Effector memory CD4-positive, alpha-beta T cell (primary cell): ENCODE measurements at places on chromosomes 16 and 17.

GRCh38 chr16:57147381-57148221, 38.2 kb downstream of the PSME3IP1 start:
- no peak for DNase-seq

- DNase-seq, result no peak
These were observed 97.1 kb downstream of the ITFG1 start for GRCh38 chr16:47363761-47364160.

GRCh38 chr16:56801762-56802161, 63.2 kb upstream of the SLC12A3 start:
- DNase-seq, result no peak

DNA sequence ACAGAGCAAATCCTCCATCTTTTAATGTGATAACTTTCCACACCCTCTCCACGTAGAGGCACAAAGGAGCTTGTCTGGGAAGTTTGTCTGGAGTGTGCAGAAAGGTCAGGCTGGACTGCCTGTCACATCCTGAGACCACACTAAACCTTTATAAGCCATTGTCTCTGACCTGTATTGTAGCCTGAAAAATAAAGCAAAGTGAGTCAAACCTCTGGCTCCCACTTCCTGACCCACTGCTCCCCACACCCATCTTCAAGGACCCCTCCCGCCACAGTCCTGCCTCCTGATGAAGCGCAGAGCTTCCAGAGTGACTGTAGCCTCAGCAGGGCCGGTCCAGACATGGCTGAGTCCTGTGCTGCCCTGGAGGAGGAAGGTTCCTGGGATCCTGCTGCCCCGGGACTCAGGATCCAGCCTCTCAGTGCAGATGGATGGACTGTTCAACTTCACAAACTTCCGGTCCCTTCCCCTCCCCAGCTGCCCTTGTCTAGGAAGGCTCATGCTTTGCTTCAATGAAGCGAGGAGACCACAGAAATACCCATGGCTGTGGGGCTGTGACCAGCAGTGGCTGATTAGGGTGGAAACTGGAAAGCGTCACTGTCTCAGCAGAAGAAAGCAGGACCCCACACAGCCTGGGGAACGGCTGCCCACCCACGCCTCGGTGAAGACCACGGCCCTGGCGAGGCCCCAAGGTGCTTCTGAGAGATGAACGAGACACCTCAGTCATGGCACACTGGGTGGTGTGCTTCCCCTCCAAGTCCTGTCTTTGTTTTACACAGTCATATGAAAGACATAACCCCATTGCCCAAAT, 30.9 kb upstream of the CLEC18B start:
- no peak for DNase-seq

DNA sequence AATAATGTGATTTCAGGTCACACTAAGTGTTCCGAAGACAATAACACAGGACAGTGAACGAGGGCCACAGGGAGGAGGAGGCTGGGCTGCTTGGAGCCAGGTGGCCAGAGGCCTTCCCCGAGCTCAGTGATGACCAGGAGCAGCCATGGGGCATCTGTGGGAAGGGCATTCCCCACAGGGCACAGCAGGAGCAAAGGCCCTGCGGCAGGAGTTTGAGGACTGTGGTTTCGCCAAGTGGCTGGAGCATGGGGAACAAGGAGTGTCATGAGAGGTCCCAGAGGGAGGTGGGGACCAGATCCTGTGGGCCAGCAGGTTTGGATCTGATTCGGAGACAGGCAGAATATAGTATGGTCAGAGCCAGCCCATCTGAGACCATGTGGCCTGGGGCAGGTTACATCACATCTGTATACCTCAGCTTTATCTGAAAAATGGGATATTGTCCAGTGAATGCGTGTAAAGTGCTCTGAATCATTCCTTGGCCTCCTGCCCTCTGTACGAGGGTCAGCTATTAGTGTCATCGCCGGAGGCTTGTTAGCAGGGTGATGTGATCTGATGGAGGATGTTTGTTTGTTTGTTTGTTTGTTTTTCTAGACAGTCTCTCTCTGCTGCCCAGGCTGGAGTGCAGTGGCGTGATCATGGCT, 176.8 kb downstream of the KATNIP start:
- no peak for DNase-seq

GRCh38 chr16:15545544-15545943, 97.4 kb downstream of the MARF1 start:
- no peak for DNase-seq

DNA sequence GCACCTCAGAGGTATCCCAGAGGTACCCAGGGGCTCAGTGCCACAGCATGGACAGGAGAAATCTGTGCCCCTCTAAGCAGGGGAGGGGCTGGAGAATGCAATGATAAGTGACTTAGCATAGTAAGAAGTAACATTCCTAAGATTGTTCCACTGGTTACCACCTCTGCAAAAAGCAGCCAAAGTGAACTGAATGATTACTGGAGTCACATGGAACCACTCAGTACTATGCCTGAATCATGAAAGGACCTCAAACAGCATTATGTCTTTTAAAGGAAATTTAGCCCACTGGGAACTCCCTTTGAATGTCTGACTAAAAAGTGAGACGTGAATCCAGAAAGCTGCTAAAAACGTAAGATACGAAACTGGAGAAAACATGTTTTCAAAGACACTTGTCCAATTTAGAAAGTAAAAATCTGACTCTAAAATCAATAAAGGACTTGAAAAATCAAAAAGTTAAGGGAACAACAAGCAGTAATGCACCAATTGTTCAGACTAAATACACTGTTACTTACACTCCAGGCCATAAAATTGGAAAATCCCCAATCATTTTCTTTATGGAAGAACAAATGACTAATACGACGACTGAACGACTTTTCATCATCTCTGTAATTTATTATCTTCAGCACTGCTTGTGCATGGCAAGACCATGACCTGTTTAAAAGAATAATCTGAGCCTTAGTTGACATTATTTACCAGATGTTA, 38.6 kb downstream of the LITAFD start:
- DNase-seq, result no peak
